PC-3 (cell line): ENCODE measurements at places on chromosomes 6 and 20. TPM values are rescaled to one million over a fixed set of nuclear protein-coding genes. Genes with fewer than 3 reads are reported as not detected.

GRCh38 chr6:41759106-41759904 is 12.1 kb upstream of the PGC start:
- DNase-seq = no peak
- H3K36me3 ChIP-seq = no peaks in the 10 kb centered on the region
- no peaks in the 10 kb centered on the region for H3K27me3 ChIP-seq
- H3K4me3 ChIP-seq = no peak overlapping the region
- no peak overlapping the region for H3K27ac ChIP-seq

DNA sequence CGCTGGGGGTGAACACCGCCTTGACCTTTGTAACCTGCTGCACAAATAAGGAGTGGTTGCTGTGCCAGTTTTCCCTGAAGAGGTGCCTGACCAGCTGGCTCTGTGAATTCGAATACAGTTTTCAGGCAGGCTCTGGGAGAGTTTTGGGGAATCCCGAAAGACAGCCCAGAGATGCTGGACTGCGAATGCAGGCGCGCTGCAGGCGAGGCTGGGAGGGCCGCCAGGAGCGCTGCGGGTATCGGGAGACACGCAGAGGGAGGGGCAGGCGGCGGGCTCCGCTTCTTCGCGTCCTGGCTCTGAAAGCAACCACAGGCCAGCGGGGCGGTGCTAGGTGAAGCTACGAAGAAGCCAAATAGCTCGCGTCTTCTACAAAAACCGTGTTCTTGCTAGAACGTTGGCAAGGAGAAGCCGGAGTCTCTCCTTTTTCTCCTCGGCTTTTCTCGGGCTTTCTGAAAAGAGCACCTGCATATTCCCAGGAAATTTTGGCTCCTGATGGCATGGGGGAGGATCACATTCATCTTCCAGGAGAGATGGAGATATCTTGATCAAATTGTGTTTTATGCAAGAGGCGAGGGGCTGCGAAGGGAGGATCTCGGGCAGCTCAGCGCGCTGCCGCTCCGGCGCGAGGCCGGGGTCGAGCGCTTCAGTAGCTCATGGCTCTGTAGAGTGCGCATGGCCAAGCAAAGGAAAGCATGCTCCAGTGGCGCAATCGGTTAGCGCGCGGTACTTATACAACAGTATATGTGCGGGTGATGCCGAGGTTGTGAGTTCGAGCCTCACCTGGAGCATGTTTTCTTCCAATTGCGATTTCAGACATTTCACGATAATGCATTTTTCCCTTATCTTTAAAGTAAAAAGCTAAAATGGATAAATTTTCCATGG is 158.1 kb upstream of the ZNF184 start:
- no peaks in the 10 kb centered on the region for H3K27me3 ChIP-seq
- peak; percentile 66 for DNase-seq
- H3K27ac ChIP-seq = no peak overlapping the region
- H3K36me3 ChIP-seq = no peaks in the 10 kb centered on the region

DNA sequence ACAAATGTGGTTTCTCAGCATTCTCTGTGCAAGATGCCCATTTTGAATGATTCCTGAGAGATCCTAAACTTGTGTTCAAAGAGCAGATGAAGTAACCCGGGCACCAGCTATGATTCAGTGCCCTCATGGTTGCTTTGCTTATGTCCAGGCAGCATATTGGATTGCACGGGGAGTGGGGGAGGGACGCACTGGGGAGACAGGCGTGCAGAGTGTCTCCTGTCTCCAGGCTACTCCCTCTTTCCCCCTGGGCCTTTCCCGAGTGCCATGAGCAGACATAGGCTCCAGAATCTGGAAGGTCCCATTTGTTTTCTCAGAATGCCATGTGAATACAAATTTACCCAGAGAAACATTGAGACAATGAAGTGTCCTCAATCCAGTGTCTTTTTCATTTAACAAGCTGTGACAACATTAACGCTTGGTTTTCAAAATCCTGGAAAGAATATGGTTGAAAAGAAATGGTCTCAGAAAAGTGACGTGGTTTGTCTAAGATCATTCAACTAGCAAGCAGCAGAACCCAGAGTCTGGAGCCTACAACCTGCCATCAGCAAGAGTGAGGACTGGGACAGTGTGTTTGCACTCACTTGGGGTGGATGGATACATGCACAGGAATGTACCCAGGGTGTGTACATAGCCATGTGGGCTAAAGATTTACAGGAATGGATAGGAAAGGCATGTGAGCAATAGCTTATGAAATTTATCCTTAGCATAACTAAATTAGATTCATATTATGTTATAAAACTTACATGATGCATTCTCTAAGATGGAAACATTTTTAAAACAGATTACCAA is 4.2 kb downstream of the SYNDIG1 start:
- no peaks in the 10 kb centered on the region for H3K4me1 ChIP-seq
- H3K27ac ChIP-seq = no peak overlapping the region
- DNase-seq = no peak

DNA sequence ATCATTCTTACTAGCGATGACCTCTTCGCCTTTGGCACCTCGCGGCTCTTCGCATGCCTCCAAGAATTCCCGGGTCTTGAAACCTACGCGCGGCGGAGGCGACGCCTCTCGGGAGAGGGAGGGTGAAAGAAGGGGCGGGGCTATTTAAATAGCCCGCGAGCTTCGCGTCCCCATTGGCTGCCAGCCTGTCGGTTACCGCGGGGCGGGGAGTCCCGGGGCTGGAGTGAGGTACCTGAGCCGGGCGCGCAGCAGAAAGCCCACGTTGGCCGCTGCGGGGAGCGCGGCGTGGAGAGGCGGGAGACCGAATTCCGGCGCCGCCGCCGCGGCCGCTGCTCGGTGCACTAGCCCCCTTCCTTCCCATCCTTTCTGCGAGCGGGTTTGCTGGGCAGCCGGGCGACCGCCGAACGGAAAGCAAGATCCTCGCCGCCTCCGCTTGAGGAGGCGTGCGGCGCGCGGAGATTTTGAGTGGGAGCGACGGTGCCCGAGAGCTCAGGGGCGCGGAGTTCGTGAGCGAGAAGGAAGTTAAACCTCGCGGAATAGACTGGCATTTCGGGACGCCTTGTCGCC is at the start of gene BMP6:
TSS of gene BMP6 (plus strand) at position 251 of the 567 bp plus-strand sequence. CDS start 857 bp downstream, outside the sequence.
- peak within 1 kb of the TSS; percentile 71 for H3K4me3 ChIP-seq
- peaks cover 42% of the 10 kb centered on the region for H3K4me1 ChIP-seq
- H3K27me3 ChIP-seq = peaks cover 39% of the 10 kb centered on the region
- no peaks in the 10 kb centered on the region for H3K36me3 ChIP-seq
- DNase-seq = peak; percentile 91
- H3K27ac ChIP-seq = no peak within 1 kb of the TSS

DNA sequence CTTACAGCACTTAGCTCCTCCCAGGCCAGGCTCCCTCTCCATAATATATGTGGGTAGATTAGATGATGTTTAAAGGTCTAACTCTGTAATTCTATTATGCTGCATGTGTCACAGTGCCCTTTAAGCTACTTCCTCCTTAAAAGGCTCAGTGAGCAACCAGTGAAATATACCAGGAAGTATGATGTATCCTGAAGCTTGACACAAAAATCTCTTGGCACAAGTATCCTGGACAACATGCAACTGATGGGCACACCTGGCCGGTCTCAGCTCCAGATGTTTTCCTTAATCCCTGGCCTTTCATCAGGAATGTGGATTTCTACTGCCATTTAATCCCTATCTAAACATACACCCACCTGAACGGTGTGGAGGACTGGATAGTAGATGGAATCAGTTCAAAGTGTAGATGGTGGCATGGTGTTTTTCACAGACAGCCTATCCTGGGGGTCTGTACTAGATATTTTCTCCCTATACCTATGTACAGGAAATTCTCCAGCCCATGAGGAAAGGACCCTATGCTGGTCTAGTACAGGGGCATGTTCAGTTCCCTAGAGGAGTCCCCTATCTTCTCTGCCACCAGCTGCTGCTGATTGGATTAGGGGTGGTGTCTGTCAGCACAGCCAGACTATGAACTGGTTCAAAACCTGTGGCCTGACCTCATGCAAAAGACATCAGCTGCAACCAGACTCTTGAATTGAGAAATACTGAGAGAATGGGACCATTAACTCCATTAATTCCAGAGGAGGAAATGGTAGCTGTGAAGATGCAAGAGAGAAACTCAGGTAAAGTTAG is 59.4 kb upstream of the CITED2 start:
- DNase-seq = peak; percentile 47
- no peaks in the 10 kb centered on the region for H3K27me3 ChIP-seq
- no peak overlapping the region for H3K4me3 ChIP-seq
- peaks cover 14% of the 10 kb centered on the region for H3K4me1 ChIP-seq
- no peaks in the 10 kb centered on the region for H3K36me3 ChIP-seq

GRCh38 chr6:135830452-135830881 is 21.0 kb upstream of the PDE7B start:
- peak overlapping the region; percentile 16; the same call in 1 of the 2 replicates for H3K27ac ChIP-seq
- no peaks in the 10 kb centered on the region for H3K27me3 ChIP-seq
- H3K4me3 ChIP-seq = no peak overlapping the region
- peak; percentile 68 for DNase-seq
- H3K36me3 ChIP-seq = no peaks in the 10 kb centered on the region

- peak; percentile 53 for DNase-seq
- no peak overlapping the region for H3K27ac ChIP-seq
- H3K36me3 ChIP-seq = no peaks in the 10 kb centered on the region
- H3K27me3 ChIP-seq = peaks cover 50% of the 10 kb centered on the region
- peaks cover 10% of the 10 kb centered on the region for H3K4me1 ChIP-seq
Observed at GRCh38 chr6:170292407-170293158, 1.7 kb upstream of the DLL1 start.

- H3K27ac ChIP-seq = no peak overlapping the region
- DNase-seq = no peak
- H3K27me3 ChIP-seq = no peaks in the 10 kb centered on the region
- H3K36me3 ChIP-seq = peaks cover 7% of the 10 kb centered on the region
- H3K4me3 ChIP-seq = no peak overlapping the region
Observed at GRCh38 chr6:163573503-163574179, 159.1 kb downstream of the QKI start.

DNA sequence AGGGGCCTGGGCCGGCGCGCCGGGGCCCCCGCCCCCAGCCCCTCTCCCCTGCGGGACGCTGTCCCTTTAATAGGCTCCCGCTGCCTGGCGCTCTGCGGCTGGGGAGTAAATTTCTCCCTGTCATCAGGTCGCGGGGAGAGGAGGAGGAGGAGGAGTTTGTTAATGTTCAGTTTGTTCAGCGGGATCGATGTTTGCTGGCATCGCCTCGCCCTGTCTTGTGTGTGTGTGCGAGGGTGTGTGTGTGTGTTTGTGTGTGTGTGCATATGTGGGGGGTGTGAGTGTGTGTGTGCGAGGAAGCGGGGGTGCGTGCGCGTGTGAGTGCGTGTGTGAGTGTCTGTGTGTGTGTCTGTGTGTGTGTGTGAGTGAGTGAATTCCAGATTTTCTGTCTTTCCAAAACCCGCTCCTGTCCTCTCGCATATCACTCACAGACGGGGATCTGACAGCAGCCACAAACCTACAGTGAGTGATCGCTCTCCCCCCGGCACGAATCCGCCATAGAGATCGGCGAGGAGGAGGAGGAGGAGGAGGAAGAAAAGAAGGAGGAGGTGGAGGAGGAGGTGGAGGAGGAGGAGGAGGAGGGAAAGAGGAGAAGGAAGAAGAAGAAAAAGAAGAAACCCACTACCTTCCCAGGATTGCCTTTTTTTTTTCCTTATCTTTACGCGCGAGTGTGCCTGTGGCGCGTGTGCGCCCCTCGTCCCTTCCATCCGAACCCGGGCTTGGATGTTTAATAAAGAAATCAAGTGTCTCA is at the start of gene TSHZ2:
TSS of gene TSHZ2 (plus strand) at position 169 of the 748 bp plus-strand sequence. CDS start 936 bp downstream, outside the sequence.
- no peaks in the 10 kb centered on the region for H3K4me1 ChIP-seq
- DNase-seq = no peak
- no peak within 1 kb of the TSS for H3K27ac ChIP-seq
- no peaks in the 10 kb centered on the region for H3K36me3 ChIP-seq
- peaks cover 50% of the 10 kb centered on the region for H3K27me3 ChIP-seq
- H3K4me3 ChIP-seq = peak within 1 kb of the TSS; percentile 22; the same call in 1 of the 2 replicates

DNA sequence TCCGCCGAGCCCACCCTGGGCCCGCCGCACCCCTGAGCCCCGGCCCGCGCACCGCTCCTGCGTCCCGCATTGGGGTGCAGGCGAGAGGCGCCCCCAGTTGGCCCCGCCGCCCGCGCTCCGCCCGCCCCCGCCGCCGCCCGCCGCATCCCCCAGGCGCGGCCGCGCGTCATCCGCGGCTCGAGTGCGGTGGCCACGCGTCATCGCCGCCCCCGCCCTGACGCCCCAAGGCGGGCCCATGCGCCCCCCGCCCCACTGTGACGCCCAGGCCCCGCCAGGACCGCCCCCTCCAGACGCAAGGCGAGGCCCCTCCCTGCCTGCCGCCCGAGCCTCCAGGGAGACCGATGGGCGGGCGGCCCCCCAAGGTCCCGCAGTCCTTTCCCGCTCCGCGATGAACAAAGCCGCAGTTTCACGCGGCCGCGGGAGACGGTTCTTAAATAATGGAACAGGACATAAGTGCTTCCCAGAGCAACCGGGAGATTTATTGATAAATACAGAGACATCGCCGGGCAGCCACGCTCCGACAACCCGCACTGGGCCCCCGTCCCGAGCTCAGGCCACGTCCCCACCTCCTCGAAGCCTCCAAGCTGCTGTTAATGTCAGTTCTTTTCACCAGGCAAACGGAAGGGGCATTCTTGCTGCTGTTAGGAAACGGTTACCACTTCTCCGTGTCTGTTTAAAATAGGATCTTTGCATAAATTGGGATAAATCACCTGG is at the start of gene ANKRD60:
TSS of gene ANKRD60 (minus strand) at position 170 of the 714 bp plus-strand sequence. CDS start at position 170, 0 bp downstream.
- H3K4me1 ChIP-seq = peaks cover 21% of the 10 kb centered on the region
- H3K4me3 ChIP-seq = no peak within 1 kb of the TSS
- H3K27me3 ChIP-seq = no peaks in the 10 kb centered on the region
- no peak within 1 kb of the TSS for H3K27ac ChIP-seq
- 0 out of 2 replicates have a peak, but pooled peaks cover 2% of the 10 kb centered on the region for H3K36me3 ChIP-seq

- DNase-seq = no peak
- no peaks in the 10 kb centered on the region for H3K27me3 ChIP-seq
- H3K27ac ChIP-seq = no peak overlapping the region
- H3K4me1 ChIP-seq = no peaks in the 10 kb centered on the region; the same call in 1 of the 2 replicates
Observed at GRCh38 chr6:133918208-133918930, 29.5 kb downstream of the TCF21 start.

MCCD1 gene
- total RNA-seq = not detected in 2 replicates

BEND6 gene
- 0.58 and 1.3 TPM in 2 replicates for total RNA-seq

NNAT gene
- not detected in 2 replicates for total RNA-seq

KCNQ5 gene
- total RNA-seq = 0.17 TPM in 1 of 2 replicates, not detected in the other

SSTR4 gene
- not detected in 2 replicates for total RNA-seq

WFDC2 gene
- not detected in 2 replicates for total RNA-seq

FAM209B gene
- 0.58 TPM in 1 of 2 replicates, not detected in the other for total RNA-seq
